Aorta (tissue), 5 donors: ENCODE measurements at places on chromosomes 2 and 18.
A peak's percentile ranks its signal among the peaks of the same experiment; 100 is the strongest.

- no peak for DNase-seq
Observed at GRCh38 chr2:60316381-60317033, 236.9 kb downstream of the BCL11A start.

DNA sequence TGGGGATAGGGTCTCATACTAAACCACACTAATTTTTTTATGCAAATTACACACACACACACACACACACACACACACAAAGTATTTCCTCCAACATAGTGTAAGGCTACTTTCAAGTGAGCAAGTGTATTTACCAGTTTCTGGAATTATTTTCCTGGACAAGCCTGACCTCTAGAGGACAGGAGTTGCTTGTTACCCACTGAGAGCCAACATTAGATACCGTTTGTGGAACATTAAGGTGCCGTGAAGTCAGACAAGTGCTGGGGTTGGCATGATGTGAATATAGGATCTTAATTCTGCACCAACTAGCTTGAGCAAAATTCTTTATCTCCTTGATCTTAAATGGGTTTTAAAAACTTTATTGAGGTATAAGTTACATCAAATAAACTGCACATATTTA, 39.3 kb upstream of the SERPINB2 start:
- no peak for DNase-seq

- DNase-seq = no peak
Observed at GRCh38 chr18:49041435-49042245, 90.9 kb upstream of the SMAD7 start.

DNA sequence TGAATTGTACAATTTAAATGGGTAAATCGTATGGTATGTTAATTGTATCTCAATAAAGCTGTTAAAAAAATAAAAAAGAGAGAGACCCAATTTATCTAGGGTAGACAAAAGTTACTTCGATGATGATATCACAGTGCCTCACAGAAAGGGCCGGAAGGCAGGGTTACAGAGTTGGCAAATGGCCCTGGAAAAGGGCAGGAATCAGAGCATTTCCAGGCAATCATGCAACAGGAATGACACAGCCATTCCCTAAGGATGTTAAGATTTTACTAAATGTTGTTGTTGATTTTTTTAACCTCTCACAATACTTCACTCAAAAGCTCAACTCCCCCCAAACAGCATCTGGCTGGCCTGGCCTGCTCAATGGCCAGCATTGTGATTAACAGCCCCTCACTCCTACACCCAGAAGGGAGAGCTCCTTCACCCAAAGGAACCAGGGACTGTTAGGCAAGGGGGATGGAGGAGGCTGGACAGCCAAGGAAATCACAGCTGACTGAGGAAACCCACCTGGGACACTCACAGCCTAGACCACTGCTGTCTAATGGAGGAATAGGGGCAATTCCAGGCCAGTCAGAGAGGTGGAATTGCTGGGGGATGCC, 7.7 kb upstream of the SP100 start:
- DNase-seq = peak; percentile 71

DNA sequence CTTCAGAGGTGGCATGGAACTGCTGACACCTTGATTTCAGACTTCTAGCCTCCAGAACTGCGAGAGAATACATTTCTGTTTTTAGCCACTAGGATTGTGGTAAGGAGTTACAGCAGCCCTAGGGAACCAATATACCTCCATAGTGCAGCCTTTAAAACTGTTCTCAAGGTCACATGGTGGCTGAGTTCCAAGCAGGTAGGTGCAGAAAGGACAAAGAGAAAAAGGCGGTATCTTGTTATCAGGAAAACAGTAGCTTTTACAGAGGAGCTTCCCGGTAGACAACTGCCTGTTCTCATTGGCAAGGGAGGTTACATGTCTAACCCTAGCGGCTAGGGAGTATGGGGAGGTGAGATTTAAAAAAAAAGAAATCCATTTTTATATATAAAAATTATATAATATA, 96.2 kb upstream of the BCL2L11 start:
- no peak for DNase-seq

GRCh38 chr2:218785103-218785502, 3.2 kb downstream of the CYP27A1 start:
- no peak for DNase-seq

GRCh38 chr18:74113711-74114110, 33.9 kb downstream of the FBXO15 start:
- no peak for DNase-seq

DNA sequence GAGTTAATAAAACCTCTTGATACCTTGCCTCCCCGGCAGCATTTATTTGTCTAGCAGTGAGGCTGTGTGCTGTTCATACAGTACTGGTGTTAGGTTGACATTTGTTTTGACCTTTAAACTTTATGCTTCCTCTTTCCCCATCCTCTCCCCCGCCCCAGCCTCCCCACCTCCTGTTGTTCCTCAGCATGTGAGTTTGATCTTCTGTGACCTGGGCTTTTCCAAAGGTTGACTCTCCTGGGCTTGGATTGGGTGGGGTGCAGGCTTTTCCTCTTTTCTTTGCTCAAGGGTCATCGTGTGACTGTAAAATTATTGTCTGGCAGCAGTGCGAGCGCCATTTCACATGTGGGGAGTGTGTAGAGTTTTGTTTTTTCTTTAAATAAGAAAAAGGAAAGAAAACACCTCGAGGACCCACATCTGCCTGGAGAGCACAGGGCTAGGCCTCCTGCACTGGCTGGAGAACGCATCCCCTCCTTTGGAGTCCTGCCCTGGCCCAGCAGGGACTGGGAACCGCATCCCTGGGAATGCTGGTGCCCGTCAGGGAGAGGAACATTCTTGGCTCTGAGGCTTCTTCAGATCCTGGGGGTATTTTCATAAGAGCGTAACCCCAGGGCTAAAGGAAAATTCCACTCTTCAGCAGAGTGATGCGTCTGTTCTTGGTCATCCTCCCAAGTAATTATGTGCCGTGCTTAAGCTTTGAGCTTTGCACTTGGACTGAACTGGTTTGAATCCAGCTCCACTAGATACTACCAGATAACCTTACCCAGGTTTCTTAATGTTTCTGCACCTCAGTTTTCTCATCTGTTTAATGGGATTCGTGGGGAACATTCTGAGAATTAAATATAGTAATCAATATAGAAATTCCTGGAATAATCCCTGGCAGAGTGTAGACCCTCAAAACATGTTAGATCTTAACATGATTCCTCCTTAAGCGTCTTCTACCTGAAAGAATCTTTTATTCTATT, 91.5 kb downstream of the SETBP1 start:
- no peak for DNase-seq

DNA sequence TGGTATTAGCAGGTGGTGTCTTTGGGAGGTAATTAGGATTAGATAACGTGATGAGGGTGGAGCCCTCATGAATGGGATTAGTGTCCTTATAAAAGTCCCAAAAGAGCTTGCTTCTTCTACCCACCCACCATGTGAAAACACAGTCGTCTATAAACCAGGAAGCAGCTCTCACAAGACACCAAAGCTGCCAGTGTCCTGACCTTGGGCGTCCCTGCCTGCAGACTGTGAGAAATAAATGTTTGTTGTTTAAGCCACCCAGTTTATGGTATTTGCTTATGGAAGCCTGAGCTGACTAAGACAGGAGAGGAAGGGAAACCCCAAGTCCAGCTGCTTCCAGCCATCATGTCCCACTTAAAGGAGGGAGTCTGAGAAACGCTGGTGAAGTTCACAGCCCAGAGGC, 13.6 kb downstream of the ADI1 start:
- DNase-seq = no peak
